ENCODE measurements at places on chromosomes 4 and X.

DNA sequence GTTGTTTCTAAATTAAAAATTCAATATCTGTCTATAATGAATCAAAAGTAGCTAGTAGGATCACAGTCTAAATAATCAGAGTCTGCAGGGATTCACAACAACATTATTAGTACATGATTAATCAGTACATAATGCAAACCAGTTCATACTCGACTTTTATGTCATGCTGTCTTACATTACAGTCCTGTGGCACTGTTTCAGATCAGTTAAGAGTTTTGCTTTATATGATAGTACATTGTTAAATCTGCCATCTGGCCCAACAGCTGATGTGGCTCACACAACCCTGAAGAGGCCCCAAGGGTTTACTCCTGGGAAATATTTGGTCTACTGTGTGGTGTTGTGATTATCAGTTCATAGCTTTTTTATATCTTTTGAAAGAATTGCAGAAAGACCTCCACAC, 247.1 kb upstream of the ETNPPL start:
- DNase-seq, result no peak

- DNase-seq, result no peak
Observed at GRCh38 chr4:6472387-6473263, at the start of gene PPP2R2C. PPP2R2C (minus strand) TSS chr4:6472614; CDS start chr4:6472229, 385 bp downstream.

GRCh38 chr4:31442236-31442635, 722.1 kb downstream of the PCDH7 start:
- no peak for DNase-seq

DNA sequence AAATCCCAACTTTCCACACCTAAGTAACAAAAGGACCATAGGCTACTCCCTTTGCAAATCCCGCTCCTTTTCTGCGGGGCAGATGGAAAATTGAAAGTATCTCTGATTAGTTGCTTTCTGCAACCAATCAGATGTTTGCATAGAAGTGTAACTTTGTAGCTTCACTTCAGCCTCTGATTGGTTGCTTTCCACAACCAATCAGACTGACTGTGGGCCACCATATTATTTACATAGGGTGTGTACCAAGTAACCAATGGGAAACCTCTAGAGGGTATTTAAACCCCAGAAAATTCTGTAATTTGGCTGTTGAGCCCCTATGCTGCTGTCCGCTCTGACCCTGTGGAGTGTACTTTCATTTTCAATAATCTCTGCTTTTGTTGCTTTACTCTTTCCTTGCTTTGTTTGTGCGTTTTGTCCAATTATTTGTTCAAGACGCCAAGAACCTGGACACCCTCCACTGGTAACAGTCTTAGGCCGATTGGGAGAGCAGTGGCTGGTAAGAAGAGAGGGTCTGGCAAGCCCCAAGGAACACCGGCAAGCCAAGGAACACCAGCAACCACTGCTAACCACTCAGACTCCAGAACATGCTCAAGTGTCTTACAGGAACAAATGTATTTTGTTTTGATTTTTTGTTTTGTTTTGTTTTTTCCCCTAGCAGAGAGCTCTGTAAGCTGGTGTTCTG, 125.5 kb upstream of the MAP3K15 start:
- DNase-seq, result no peak

DNA sequence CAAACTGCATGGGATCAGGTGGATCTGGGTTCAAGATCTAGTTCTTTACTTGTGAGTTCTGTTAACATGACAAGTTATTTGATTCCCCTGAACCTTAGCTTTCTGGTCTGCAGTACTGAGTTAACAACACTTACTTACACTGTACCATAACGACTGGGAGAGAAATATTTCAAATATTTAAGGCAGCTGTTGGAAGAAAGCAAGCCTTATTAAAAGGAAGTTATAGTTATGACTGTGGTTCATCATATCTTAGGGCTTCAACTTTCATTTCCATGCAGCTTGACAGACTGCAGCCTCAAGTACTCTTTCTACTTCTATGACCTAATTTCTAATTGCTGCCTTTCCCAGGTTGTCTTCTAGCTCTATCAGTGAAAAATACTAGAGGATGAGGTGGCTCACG, 40.0 kb upstream of the PDGFRA start:
- no peak for DNase-seq

DNA sequence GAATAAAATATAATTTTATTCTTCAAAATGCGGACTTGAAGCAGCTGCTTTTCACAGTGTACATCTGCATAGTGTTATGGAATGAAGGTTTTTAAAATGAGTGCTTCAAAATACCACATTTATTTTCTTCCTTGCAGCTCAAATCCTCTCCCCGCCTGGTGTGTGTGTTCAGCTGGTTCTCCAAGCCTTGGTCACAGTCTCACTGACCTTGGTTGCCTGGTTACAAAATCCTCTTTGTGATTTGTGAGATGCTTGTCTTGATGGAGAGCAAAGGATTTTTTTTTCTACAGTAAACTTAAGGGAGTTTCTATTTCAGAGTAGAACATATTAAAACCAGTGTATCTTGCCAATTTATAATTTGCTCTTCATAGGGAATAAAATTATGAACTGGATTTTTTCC, 139.2 kb downstream of the PCDH18 start:
- DNase-seq, result no peak

DNA sequence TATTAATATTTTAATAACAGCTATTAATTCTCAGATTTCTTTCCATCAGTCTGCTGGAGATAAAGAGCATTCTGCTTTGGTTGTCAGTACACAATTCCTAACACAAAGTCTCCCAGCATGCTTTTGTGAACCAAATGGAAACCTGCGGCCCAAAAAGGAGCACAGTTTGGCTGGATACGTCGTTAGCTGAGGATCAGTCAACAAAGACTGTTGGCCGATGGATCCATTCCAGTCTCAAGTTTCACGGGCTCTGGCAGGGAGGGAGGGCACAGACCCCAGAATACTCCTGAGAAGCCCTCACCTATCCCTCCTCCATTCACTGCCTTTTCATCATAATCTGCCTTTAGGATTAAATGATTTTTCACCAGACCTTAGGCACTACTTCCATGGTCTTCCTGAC, 26.3 kb upstream of the PRSS48 start:
- DNase-seq, result no peak

DNA sequence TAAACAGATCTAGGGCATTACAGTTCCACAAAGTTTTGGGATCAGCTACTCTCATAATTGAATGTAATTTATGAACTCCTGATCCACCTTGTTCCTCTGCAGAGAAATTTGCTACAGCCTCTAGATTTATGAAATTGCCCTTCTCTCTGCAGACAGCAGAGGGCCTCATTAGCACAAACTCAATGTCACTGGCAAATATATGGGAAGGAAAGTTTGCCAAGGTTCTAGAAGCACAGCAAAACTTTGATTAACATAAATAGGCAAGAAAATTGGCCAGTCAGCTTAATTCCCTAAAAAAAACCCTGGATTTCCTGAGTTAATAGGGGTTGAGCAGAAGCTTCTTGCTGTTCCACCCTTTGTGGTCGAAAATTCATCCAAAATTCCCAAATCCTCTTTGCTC, 31.5 kb downstream of the PRPS1 start:
- no peak for DNase-seq

DNA sequence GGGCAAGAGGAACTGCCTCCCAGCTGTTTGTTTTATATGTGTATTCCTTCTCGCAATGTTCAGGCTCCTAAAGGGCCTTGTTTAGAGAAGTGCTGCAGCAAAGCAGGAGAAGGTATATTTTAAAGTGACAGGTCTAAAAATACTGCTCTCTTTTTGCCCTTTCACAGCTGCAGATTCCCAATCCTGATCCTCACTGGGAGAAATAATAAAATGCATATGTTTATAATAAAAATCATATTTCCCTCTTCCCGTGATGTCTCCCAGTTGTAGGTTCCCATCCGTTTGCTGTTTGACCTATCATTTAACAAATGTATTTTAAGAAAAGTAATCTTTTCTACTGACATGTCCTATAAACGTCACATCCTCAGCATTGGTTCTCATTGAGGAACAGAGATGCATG, 62.7 kb upstream of the GPC4 start:
- no peak for DNase-seq

DNA sequence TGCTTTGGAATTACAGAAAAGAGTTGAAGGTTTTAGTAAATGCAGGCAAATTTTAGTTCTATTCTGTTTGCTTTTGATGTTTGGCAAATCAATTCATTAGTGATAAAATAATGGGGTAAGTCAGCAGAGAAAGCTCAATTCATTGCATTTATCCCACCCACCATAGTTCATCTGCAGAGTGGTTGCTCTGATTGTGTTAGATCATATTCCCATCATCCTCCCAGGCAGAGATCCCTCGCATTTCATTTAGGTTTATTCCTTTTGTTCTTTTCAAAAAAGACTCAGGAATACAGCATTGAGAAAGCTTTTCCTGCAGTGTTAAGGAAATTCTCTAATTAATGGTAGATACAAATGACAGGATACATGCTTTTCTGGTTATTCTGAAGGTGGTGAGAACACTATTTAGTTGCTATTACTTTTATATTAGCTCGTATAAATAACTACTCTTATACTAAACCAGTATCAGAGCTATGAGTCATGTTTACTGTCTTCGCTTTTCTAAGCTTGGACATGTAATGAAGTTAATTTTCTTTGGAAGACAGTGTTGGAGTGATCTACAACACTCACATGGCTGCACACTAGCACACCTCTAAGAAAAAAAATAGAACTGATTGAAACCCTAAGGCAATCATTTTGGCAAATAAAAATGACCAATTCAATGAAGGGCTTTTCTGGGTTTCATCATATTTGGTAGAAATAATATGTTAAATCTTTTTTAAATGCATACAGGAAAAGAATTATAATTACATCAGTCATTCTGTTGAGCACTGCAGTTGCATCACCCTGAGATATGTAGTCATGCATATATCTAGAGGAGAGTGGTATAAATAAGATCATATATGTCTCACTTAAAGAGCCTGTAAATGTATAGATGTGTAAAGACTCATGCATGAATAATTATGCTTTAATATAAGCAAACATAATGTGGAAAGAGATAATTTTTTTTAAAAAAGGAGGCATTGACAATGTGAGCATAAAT, 351.6 kb downstream of the PCDH7 start:
- no peak for DNase-seq

DNA sequence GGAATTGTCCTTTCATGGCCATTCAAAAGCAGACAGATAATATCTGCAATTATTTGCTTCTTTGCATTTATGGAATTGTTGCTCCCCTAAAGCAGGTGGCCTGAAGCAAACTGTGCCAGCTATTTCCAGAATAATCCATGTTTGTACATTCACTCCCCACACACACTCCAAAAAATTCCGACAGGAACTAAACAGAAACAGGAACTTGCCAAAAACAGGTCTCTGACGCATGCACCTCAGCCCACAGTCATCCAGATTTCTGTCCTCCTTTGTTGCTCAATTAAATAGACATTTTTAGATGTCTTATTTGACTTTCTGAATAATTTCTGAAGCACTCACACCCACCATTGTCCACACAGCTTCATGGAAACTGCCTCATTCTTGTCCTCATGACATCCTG, 71.5 kb upstream of the EDNRA start:
- no peak for DNase-seq

DNA sequence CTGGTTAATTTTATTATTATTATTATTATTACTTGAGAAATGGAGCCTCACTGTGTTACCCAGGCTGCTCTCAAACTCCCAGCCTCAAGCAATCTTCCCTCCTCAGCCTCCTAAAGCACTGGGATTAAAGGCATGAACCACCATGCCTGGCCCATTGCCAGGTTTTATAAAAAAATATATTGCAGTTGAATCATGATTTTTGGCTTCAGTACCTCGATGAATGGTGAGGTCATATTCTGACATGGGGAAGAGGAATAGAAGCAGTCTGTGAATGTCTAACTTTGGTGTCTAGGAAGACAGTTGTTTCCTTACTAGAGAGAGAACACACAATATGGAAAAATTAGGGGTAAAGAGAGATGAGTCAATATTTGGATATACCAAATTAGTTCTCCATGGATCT, 32.0 kb downstream of the CCSER1 start:
- no peak for DNase-seq

- no peak for DNase-seq
Observed at GRCh38 chr4:46274717-46275116, 115.2 kb downstream of the GABRA2 start.

GRCh38 chr4:37639551-37640285, 46.5 kb downstream of the RELL1 start:
- no peak for DNase-seq

- no peak for DNase-seq
Observed at GRCh38 chrX:119501511-119502148, 33.4 kb downstream of the SLC25A5 start.

- no peak for DNase-seq
Observed at GRCh38 chr4:22414833-22415232, 101.0 kb downstream of the ADGRA3 start.

GRCh38 chrX:56784666-56785065, 55.6 kb downstream of the NBDY start:
- DNase-seq, result no peak

GRCh38 chrX:129523079-129523911, at the start of gene SMARCA1:
SMARCA1 (minus strand) TSS chrX:129523490; CDS start chrX:129523370, 120 bp downstream.
- no peak for DNase-seq

GRCh38 chrX:39675619-39676018, 422.1 kb downstream of the BCOR start:
- DNase-seq, result no peak

GRCh38 chr4:176339936-176340761, 20.4 kb downstream of the SPCS3 start:
- DNase-seq, result no peak

- no peak for DNase-seq
Observed at GRCh38 chrX:16725072-16725471, 5.7 kb downstream of the SYAP1 start.

- DNase-seq, result no peak
Observed at GRCh38 chr4:102551958-102552565, 50.9 kb downstream of the NFKB1 start.

- no peak for DNase-seq
Observed at GRCh38 chrX:10356979-10357378, 200.2 kb downstream of the CLCN4 start.

Data from stimulated activated CD8-positive, alpha-beta memory T cell treated with anti-CD3 and anti-CD28 coated beads, Interleukin-4, amount 100 ng/mL, for 1 hour (primary cell).